ENCODE measurements at places on chromosomes 2 and 18.
A peak's percentile ranks its signal among the peaks of the same experiment; 100 is the strongest.

DNA sequence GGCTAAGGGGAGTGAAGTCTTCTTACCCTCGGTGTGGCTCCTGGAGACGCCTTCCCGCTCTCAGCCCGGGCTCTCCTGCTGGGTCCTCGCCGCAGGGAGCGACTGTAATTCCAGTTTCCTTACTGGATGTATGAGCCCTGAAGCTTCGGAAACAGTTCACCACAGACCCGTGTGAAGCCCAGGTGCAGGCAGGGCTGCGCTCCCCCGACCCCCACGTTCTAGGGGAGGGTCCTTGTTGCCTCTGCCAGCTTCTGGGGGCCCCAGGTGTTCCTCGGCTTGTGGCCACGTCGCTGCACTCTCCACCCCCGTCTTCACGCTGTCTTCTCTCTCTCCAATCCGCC, 5.1 kb upstream of the ASB1 start:
- no peak for DNase-seq

- no peak for DNase-seq
Observed at GRCh38 chr2:162912787-162913186, 74.2 kb upstream of the KCNH7 start.

DNA sequence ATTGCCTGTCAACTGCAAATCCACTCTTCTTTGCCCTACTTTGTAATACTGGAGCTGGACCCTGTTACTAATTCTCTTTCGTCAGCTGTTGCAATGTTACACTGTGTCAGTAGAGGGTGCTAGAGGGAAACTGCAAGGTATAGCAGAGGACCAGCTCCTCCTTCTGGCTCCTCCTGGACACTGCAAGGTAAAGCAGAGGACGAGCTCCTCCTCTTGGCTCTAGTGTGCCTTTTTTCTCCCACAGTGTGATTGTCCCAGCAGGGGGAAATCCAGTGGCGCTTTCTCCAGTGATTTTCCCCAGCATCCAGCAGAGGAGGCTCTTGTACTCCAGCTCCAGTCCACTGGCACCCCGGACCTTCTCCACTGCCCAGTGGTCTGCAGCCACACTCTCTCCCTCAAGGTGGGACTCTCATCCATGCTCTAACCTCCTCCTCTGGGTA, 95.6 kb downstream of the CAPN13 start:
- DNase-seq = peak; percentile 81

DNA sequence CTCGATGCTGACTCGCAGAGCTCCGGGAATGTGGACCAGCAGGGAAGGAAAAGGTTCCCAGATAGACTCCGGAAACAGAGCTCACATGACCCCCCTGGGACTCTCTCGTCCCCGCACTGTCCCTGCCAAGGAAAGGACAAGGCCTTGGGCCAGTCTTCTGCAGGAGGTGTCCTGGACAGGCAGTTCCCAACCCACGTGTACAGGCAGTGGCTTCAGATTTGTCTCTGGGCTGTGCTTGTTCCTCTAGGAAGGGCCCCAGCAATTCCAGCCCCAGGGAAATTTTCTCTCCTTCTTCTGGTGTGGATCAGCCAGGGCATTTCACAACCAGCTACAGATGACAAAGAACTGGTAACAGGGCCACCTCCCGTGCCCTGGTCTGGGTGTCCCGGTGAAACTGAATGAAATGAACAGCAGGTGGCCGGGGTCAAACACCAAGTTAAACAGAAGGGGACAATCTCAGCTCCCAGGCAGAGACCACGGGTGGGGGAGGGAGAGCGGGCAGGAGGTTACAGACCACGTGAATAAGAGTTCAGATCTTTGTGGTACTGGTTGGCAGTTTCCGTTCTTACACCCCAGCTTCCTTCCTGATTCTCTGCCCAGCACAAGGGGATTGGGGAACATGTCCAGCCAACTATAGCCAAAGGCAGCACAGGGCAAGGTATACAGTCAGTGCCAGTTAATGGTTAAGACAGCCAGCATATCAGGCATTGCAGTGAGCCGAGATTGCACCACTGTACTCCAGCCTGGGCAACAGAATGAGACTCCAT, 52.2 kb upstream of the CAB39 start:
- DNase-seq = no peak

- no peak for DNase-seq
Observed at GRCh38 chr2:170212625-170213280, 34.8 kb downstream of the MYO3B start.

Measured in iPS-NIHi11 (cell line).